Esophagus mucosa (tissue), 1 donor: ENCODE measurements at places on chromosomes 3 and 15.

DNA sequence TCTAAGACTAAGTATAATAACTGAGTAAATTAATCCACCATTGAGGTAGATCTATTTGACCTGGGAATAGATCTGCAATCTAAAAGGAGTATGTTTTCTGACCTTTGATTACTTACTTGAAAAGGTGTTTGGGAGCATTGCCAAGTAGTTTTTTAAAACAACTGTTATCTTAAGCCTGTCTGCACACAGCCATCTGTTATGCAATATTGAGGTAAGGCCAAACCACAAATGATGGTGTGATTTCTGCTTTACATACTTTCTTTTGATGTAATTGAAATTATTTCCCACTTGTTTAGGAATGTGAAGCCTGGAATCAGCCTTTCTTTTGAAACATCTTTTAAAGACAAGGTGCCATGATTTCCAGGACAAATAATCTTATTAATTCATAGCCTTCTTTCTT lies 274.0 kb downstream of the BBX start:
- no peak for ATAC-seq

DNA sequence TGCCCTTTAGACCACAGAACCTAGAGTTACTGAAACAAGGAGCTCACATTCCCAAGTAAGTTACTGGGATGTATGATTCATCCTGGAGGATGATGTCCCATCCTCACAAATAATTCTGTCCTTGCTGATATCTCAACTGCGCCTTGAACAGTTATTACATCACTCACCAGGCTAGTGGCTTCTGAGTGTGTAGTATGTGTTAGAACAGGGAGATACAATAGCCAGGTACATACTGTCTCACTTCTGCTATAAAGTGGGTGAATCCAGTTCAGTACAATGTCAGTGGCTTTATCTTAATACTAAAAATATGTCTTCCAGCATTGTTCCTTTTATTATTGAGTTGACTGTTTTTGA lies 483.2 kb upstream of the FRG2C start:
- no peak for ATAC-seq

DNA sequence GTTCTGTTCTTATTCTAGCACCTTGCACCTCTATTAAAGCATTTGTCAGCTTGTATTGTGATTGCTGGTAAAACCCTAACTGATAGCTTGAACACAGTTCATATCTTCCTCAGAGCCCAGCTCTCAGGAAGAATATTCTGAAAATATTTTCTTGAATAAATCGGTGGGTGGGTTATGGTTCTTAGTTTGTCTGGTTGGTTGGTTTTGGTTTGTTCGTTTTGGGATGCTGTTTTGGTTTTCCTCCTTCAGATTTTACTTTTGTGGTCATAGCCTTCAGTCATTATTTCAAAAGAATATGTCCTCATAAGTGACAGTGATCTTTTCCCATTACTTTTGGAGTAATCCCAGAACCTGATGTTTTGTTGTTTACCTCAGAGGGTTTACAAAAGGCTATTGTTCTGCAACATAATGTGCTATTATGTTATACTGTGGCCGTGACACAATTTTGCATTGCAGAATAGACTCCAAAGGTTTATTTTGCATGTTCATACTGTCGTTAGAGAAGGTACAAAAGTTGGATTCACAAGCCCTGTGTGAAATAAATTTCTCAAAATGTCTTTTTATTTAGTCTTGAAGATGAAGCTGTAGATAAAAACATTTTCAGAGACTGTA lies 2.7 kb upstream of the TMEM87A start:
- no peak for ATAC-seq

DNA sequence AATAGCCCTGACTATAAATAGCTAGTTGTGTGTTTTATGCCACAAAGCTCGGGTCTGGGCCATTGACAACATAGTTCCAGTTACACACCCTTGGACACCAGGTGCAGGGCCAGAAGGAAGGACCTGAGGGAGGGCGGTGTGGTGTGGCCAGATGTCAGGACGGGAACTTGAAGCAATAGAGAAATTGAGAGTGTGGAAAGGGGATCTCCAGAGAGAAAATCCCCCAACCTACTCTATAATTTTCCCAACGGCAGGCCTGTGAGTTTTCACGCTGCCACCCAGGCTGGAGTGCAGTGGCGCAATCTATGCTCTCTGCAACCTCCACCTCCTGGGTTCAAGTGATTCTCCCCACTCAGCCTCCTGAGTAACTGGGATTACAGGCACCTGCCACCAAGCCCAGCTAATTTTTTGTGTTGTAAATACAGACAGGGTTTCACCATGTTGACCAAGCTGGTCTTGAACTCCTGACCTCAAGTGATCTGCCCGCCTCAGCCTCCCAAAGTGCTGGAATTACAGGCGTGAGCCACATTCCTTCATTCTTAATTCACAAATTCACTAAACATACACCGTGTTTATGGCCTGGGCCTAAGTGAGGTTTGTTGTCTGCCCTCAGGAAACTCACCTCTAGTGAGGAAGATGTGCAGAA lies 70.8 kb upstream of the KLF13 start:
- ATAC-seq = no peak
